ENCODE measurements at places on chromosomes 2 and 18. TPM values are rescaled to one million over a fixed set of nuclear protein-coding genes. Genes with fewer than 3 reads are reported as not detected.

DNA sequence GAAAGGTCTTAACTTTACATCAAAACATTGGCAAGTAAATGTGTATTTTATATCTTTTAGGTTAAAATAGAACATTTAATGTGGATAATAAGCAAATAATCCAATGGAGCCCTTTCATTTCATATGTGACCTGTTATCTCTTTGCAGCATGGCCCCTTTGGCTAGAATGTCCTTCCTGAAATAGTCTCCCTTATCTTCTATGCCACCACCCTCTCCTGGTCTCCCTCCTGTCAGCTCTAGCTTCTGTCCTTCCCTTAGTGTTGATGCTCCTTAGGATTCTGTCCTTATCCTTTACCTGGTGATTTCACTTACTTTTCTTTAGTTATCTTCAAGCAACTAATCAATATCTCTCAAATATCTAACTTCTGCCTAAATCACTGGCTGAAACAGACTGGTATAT is 87.1 kb upstream of the TFCP2L1 start:
- peaks cover 3% of the 10 kb centered on the region for H3K36me3 ChIP-seq
- DNase-seq, result no peak
- H3K27ac ChIP-seq, result no peak overlapping the region
- no peak overlapping the region for H3K4me3 ChIP-seq

DNA sequence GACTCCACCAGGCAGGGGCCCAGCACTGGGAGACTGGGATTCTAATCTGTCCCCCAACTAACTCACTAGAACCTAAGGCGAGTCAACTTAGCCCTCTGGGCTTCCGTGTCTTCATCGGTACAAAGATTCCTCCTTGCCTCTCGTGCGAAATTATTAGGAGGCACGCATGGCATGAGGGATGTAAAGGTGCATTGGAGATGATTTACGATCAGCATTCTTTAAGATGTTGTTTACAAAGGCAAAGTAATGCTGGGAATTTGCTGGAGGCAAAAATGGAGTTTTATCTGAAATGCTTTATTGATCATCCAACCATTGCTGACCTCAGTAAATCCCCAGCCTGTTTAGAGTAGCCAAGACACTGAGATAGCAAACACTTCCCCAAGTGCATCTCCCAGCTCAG is 171.8 kb upstream of the KLHL29 start:
- H3K4me3 ChIP-seq, result no peak overlapping the region
- DNase-seq, result no peak
- H3K27me3 ChIP-seq, result no peaks in the 10 kb centered on the region
- H3K36me3 ChIP-seq, result no peaks in the 10 kb centered on the region

DNA sequence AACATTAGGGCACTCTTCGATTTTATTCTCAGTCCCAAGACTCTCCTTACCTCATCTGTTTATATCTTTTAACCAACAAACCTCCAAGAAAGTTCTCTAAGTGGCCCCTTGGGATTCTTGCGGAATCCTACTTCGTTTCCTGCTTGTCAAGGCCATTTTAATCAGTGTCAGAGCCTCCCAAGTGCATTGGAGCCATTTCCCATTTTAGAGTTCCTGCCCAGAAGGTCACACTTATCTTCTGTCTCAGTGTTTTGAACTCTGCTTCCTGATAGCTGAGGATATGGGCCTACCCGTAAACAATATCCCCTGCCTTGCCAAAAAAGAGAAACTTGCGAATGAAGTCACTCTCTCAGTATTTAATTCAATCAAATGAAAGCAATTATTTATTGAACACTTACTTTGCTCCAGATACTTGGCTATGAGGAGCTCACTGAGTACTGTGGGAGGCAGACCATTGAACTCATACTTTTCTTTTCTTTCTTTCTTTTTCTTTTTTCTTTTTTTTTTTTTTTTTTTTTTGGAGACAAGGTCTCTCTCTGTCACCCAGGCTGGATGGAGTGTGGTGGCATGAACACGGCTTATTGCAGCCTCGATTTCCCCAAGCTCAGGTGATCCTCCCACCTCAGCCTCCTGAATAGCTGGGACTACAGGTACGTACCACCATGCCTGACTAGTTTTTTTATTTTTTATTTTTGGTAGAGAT is 5.7 kb upstream of the NOSTRIN start:
- no peak for DNase-seq
- H3K27me3 ChIP-seq, result no peaks in the 10 kb centered on the region
- H3K27ac ChIP-seq, result no peak overlapping the region
- no peaks in the 10 kb centered on the region for H3K4me1 ChIP-seq
- H3K4me3 ChIP-seq, result no peak overlapping the region

- H3K27ac ChIP-seq, result no peak overlapping the region
- H3K4me3 ChIP-seq, result no peak overlapping the region
- peaks cover 11% of the 10 kb centered on the region for H3K4me1 ChIP-seq
- no peaks in the 10 kb centered on the region for H3K27me3 ChIP-seq
- no peaks in the 10 kb centered on the region for H3K36me3 ChIP-seq
- DNase-seq, result no peak
These were observed 187.4 kb upstream of the SH3BP4 start for GRCh38 chr2:234764372-234764771.

GRCh38 chr2:40877734-40878288 is 425.9 kb upstream of the SLC8A1 start:
- no peak overlapping the region for H3K27ac ChIP-seq
- H3K4me3 ChIP-seq, result no peak overlapping the region

DNA sequence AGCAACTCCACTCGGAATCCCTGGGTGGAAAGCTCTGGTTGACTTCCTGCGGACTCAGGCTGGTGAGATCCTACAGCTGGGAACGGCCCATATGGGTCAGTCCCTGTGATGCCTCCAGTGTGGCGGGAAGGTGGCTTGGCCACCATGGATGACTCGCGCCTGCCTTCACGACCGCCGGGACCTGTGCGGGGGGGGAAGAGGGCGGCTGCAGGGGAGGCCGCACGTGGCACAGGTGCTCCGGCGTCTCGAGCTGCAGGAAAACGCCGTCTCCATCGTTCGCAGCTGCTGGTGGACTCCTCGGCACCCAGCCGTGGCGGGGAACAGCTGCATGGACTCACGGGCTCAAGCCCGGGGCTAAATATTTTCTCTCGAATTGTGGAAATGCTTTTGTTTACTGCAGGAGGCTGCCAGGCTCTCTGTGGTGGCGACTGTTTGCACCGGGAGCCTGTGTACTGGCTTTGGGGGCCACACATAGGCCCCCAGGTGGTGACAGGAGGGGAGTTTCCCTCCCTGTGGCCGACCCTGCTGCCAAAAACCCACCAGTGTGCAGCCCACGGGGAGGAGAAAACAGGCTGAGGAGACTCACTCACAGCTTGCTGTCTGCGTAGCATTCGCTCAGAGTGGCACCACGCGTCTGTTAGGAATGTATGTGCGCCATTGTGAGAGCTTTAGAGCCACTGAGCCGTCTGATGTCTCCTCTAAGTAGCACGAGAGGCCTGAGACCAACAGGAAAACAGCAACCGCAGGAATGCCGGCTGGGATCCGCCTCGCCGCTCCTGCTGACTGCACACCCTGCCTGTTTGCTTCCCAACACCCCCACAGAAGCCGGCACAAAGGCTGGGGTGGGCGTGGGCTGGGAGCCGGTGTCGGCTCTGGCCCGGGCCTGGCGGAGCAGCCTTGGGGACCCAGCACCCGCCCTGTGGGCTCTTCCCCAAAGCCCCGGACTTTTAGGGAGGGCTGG is 89.2 kb downstream of the NFATC1 start:
- H3K4me1 ChIP-seq, result peaks cover 25% of the 10 kb centered on the region
- H3K4me3 ChIP-seq, result peak overlapping the region; percentile 49
- peak overlapping the region; percentile 92 for H3K27ac ChIP-seq
- H3K36me3 ChIP-seq, result no peaks in the 10 kb centered on the region
- no peaks in the 10 kb centered on the region for H3K27me3 ChIP-seq

GRCh38 chr2:221304916-221305315 is 267.2 kb downstream of the EPHA4 start:
- H3K36me3 ChIP-seq, result no peaks in the 10 kb centered on the region
- no peaks in the 10 kb centered on the region for H3K27me3 ChIP-seq
- no peak overlapping the region for H3K4me3 ChIP-seq
- H3K27ac ChIP-seq, result no peak overlapping the region

DNA sequence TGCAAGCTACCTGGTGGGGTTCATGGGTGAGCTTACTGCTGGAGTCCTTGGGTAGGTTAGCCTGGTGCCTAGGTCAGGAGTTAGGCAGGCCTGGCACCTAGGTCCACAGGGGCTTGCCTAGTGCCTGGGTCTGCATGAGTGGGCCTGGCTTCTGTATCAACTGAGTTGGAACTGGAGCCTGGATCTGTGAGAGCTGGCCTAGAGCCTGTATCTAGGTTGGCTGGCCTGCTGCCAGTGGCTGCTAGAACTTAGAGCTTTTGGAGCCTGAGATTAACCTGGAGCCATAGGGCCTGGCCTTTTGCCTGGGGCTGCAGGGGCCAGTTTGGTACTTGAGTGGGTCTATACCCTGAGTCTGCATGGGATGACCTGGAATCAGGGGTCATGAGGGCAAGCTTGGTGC is 679.4 kb downstream of the NUP35 start:
- H3K36me3 ChIP-seq, result no peaks in the 10 kb centered on the region
- H3K4me3 ChIP-seq, result no peak overlapping the region
- H3K4me1 ChIP-seq, result no peaks in the 10 kb centered on the region
- no peaks in the 10 kb centered on the region for H3K27me3 ChIP-seq

GRCh38 chr2:238853218-238853617 is 5.3 kb downstream of the TWIST2 start:
- no peak overlapping the region for H3K4me3 ChIP-seq
- no peak overlapping the region for H3K27ac ChIP-seq

DNA sequence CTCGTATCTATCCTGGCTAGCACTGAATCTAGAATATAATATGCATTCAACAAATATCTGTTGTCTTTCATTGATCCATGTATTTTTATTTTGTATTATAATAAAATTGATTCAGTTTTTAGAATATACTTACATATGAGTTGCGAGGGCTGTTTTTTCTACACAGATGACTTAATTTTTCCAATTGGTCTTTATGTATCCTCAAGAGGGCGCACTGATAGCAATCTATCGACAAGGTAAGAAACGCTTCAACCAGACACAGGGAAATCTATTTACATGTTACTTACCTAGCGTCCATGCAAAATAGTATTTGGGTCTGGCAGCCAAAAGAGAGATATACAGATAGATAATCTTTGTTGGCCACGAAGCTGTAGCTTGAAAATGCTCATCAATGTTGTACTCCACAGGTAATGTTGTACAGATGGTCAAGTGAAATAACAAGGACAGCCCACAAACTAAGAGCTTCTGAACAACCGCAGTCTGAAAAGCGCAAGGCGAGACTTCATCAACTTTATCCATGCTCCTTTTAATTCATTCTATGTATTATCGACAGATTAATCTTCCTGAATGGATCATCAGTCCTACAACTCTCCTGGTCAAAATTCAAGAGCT is 35.5 kb upstream of the KIDINS220 start:
- no peak overlapping the region for H3K27ac ChIP-seq
- no peaks in the 10 kb centered on the region for H3K27me3 ChIP-seq
- no peaks in the 10 kb centered on the region for H3K36me3 ChIP-seq
- peak; percentile 54 for DNase-seq

GRCh38 chr18:61546590-61546989 is 213.4 kb downstream of the CDH20 start:
- no peaks in the 10 kb centered on the region for H3K4me1 ChIP-seq
- no peaks in the 10 kb centered on the region for H3K36me3 ChIP-seq
- no peak overlapping the region for H3K4me3 ChIP-seq
- peak; percentile 57 for DNase-seq
- H3K27me3 ChIP-seq, result no peaks in the 10 kb centered on the region

DNA sequence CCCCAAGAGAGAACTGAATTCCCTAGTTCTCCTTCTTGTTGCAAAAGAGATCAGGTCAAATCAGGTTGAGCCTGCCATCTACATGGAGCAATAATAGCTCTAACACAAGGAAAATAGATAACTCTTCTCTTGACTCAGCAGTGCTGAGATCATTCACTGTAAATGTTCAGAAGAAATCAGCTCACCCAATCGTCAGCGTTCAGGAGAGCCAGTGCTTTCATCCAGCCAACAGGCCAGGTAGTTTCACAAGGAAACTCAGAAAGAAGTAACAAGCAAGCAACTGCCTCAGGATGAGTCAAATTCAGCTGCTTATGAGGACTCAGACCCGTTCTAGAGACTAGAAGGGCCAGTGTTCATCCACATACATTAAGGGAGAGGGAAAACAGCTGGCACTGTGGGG is 5.9 kb downstream of the LMAN2L start:
- H3K36me3 ChIP-seq, result peaks cover 29% of the 10 kb centered on the region
- H3K4me1 ChIP-seq, result peaks cover under 1% of the 10 kb centered on the region
- no peak overlapping the region for H3K27ac ChIP-seq
- DNase-seq, result no peak
- no peaks in the 10 kb centered on the region for H3K27me3 ChIP-seq

DNA sequence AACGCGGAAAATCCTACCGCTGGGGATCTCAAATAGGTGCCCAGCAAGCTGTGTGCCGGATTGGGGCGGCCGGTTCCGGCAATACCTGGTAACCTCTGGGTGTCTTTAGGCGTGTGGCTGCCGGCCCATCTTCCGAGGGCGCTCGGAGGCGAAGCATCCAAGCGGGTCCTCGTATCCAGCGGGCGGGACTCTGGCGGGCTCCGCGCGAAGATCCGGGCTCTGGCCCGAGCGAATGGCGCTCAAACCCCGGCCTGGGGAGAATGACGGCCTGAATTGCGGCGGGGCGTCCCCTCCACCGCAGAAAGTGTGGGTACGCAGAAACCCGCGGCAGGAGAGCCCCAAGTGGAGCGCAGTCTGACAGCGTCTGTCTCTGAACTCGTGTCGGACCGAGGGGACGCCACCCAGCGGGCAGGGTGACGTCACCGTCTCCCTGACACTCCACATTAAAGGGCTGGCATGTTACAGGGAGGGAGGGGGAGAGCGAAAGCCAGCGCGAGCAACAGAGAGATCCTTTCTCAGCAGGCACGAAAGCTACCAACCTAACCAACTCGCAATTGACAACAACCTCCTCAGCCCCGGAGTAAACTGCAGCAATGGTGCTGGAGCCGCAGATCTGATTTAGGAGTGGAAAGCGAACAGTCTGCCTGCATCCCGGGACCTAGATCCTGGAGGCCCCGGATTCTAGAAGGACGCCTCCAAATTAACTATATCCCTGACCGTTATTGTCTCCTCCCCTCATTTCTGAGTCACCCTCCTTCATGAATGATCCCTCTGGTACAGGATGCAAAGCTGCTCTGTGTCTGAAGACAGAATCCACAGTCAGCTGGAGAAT is at the start of gene SKOR2:
Gene SKOR2 (minus strand): TSS at position 372 of the 832 bp plus-strand sequence. CDS start 2,477 bp downstream, outside the sequence.
- H3K4me3 ChIP-seq, result peak within 1 kb of the TSS; percentile 17
- H3K4me1 ChIP-seq, result no peaks in the 10 kb centered on the region
- H3K36me3 ChIP-seq, result no peaks in the 10 kb centered on the region
- no peak within 1 kb of the TSS for H3K27ac ChIP-seq
- DNase-seq, result no peak

The STARD6 gene
- not detected for total RNA-seq

The CIB4 gene
- not detected for total RNA-seq

The M1AP gene
- 0.20 TPM for total RNA-seq

The KLHL30 gene
- total RNA-seq, result 0.53 TPM

The REG3A gene
- total RNA-seq, result not detected

The RNPEPL1 gene
- total RNA-seq, result 22.7 TPM

The PTH2R gene
- total RNA-seq, result not detected

The DPP10 gene
- total RNA-seq, result 1.3 TPM

The PREB gene
- total RNA-seq, result 48.9 TPM

The SIX2 gene
- total RNA-seq, result 7.4 TPM

The PCARE gene
- total RNA-seq, result not detected

Measured in astrocyte (in vitro differentiated cells and primary cell).